ENCODE measurements at places on chromosomes 16 and 17.

GRCh38 chr16:72427783-72428331 is 255.9 kb upstream of the PMFBP1 start:
- no peak for DNase-seq

DNA sequence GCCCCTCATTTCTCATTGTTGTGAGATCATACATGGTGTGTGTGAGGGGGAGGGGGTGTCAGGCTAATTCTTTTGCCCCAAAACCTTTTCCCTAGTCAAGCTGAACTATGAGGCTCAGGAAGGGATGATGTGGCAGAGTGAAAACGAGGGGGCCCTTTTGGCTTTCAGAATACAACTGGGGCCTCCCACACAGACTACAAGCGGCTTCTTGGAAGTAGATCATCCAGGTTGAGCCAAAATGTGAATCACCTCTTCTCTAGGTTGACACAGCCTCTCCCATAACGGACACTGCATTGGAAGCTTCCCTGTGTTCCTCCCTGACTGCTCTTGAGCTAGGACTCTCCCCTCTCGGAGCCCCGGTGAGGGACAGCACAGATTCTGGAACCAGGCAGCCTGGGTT is 2.3 kb upstream of the ALKBH5 start:
- DNase-seq = no peak

DNA sequence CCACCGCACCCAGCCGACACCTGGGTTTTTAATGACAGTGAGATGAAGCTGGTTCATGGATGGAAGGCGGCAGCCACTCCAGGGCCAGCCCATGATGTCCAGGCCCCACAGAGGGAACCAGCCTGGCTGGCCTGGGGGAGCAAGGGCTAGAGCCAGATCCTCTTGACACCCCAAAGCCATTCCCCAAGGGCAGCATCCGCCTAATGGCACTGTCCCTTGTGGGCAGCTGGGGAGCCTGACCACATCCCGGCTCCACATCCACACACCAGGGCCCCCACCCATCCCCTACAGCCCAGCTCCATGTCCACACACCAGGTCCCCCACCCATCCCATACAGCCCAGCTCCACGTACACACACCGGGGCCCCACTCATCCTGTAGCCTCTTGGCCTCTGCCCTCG is 53.3 kb upstream of the ACSF3 start:
- no peak for DNase-seq

DNA sequence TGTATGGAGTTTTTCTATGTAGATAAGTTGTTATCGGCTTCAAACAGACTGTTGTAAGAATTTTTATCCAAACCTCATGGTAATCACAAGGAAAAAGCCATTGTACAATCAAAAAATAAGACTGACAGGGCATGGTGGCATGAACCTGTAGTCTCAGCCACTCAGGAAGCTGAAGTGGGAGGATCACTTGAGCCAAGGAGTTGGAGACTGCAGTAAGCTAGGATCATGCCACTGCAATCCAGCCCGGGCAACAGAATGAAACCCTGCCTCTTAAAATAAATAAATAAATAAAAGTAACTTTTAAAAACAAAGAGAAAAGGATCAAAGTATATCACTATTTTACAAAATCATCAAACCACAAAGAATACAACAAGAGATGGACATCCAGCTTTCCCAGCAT is 14.4 kb downstream of the OR1A1 start:
- DNase-seq = no peak

DNA sequence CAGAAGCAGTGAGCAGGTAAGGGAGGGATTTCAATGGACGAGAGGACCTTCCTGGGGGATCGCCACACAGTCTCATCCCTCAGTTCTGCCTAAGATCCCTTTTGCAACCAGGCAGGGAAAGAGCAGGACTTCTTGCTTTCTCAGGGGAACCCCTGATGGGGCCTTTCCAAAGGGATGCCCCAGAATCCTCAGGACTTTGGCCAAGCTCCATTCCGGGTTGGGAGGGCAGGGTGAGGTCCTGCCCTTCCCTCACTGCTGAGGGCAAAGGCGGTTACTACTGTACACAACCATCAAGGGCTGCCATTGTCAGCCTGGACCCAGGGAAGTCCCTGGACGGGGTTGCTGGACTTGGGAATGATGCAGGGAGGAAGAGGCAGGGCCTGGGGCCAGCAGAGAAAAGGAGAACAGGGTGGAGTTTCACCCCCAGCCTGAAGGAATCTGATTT is 9.7 kb downstream of the PRR29 start:
- no peak for DNase-seq
